ENCODE measurements at places on chromosomes 11 and 22.

- no peak for DNase-seq
Observed at GRCh38 chr22:35923026-35923425, 105.6 kb downstream of the RBFOX2 start.

GRCh38 chr22:29719899-29720645 lies at the start of gene CABP7:
CABP7 (plus strand) TSS chr22:29720003; CDS start chr22:29720425, 422 bp downstream.
- no peak for DNase-seq

- DNase-seq: no peak
Observed at GRCh38 chr11:88324562-88325345, 12.8 kb downstream of the CTSC start.

- DNase-seq: no peak
Observed at GRCh38 chr11:111259896-111260295, 14.4 kb downstream of the POU2AF2 start.

GRCh38 chr22:20499769-20500168 lies 4.2 kb upstream of the KLHL22 start:
- DNase-seq: no peak

GRCh38 chr11:73949246-73949645 lies 1.6 kb upstream of the DNAJB13 start:
- no peak for DNase-seq

All from GM13976 (cell line).